WTC11 (cell line): ENCODE measurements at places on chromosomes 7 and 10.

DNA sequence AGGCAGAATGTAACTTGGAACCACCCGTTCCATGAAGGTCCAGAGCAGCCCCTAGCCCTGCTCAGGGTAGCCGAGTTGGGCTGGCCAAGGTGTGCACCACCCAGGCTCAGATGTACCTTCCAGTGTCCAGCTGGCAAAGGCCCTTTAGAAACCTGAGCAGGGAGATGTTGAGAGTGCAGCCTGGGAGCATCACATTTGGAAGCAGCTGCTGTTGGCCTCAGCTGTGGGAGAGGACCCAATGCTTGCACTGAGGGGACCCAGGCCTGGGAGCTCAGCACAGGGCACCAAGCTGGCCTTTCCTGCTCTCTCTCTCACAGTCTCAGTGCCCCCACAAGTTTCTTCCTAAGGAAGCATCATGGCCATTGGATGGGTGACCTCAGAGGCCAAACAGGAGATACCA lies 33.5 kb downstream of the ANXA8 start:
- DNase-seq, result no peak

DNA sequence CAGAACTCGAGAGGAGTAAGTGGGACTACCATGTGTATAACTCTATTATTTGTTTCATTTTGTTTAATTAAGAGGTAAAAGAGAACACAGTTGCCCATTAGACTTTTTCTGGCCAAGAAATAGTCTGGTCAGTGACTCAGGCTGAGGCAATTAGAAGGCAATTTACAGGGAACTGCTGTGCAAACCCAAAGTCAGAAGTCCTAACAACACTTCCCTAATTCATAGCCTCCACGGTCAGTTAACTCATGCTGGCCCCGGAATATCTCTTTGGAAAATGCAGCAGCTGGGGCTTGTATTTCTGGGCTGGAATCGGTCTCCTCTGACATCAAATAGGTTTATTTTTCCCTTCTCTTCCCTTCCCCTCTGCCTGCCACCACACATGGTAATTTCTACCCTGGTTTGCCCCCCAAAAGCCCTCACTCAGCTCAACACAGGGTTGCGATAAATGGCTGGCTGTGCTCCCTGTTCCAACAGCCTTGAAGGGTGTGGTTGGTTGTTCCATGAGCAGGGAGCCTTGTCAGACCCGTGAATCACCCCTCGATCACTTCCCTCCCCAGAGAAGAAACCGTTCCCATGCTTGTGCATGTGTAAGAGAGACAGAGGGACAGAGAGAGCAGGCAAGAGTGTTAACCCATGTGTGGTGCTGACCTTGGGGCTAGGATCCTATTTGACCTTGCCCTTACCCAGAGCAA lies 5.3 kb downstream of the SH3PXD2A start:
- DNase-seq, result no peak

DNA sequence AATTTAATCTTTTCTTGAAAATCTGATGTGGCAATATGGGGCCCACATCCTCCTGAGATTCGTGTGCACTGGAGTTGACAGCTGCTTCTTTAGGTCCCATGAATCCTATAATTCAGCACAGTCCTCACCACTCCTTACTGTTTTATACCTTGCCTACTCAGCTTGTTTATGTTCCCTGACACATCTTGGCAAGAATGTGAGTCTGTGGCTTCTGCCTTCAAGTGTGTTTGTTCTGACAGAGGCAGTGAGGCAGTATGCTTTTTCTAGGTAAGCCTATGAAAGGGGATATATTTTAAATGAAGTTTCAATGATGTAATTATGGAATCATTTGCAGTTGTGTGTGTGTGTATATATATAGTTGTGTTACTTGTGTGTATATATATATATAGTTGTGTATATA lies 106.4 kb downstream of the AMPH start:
- no peak for DNase-seq

DNA sequence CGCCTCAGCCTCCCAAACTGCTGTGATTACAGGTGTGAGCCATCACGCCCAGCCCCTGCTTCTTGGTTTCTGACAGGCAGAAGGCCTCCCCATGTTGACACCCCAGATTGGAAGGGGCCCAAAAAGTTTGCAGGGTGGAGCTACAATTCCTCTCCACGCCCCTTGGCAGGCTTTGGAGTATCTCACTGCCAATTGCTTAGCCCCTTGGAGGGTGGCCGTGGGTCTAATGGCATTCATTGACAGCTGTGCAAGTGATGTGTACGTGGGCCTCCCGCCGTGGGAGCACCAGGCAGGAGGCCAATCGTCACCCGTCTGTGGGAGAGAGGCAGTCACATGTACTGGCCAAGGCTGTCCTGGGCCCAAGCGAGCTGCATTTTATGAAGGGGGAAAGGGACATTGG lies 73.7 kb upstream of the PPIF start:
- no peak for DNase-seq

DNA sequence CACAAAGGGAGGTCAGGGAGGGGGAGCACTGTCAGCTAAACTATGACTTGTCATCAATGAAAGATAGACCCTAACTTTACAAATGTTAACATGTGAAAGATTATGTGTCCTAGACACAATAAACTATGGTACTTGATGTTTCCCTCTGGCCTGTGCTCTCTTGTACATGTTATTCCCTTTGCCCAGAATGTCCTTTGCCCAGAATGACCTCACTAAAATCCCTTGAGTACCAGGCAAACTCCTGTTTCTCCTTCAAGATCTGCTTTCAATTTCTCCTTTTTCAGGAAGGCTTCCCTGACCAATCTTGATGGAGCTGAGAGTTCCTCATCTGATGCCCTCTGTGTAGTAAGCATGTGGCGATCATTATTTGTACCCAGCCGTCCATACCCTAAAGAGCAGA lies 143.1 kb downstream of the ZNF365 start:
- no peak for DNase-seq

GRCh38 chr10:74008212-74008731 lies 10.4 kb downstream of the VCL start:
- no peak for DNase-seq

DNA sequence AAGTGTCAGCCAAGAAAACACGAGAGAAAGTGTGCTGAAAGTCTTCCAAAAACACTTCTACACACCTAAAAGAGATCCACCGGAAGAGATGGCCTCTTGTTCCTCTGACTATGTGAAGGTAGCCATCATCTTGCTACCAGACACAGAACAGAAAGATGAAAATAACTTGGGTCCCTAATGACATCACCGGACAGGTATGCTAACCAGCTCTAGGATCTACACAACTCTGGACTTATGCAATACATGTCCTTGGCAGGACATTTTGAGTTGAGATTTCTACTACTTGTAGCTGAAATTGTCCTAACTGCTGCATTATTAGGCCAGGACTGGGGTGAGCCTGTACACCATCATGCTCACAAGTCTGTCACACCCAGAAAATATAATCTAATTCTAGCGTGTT lies 358.7 kb downstream of the ELMO1 start:
- DNase-seq, result no peak

GRCh38 chr10:43953672-43954071 lies 305.0 kb upstream of the ZNF32 start:
- no peak for DNase-seq

DNA sequence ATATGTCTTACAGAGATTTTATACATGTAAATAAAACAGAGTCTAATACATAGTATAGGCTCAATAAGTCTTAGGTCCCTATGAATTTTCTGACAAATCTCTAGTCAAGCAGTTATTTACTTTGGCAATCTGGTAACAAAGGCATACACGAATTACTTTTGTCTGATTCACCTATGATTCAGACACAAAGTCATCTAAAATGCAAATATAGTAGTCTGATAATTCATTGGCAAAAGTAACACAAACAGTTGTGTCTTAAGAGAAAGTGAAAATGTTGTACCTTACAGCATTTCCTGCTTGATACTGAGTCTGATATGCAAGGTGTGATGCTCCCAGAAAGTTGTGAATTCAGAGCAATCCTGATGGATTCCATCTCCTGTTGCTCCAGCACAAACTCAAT lies 209.4 kb upstream of the PRSS1 start:
- no peak for DNase-seq

DNA sequence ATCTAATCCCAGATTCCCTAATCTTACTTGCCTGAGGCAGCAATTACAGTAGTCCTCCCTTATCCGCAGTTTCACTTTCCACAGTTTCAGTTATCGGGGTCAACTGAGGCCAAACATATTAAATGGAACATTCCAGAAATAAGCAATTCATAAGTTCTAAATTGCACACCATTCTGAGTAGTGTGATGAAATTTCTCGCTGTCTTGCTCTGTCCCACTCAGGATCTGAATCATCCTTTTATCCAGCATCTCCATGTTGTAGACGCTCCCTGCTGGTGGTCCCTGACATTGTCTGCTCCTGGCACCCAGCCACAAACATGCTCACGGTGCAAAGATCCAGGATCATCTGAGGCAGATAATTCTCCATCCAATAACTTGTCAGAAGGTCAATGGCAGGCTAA lies 128.7 kb upstream of the CXCL12 start:
- no peak for DNase-seq

DNA sequence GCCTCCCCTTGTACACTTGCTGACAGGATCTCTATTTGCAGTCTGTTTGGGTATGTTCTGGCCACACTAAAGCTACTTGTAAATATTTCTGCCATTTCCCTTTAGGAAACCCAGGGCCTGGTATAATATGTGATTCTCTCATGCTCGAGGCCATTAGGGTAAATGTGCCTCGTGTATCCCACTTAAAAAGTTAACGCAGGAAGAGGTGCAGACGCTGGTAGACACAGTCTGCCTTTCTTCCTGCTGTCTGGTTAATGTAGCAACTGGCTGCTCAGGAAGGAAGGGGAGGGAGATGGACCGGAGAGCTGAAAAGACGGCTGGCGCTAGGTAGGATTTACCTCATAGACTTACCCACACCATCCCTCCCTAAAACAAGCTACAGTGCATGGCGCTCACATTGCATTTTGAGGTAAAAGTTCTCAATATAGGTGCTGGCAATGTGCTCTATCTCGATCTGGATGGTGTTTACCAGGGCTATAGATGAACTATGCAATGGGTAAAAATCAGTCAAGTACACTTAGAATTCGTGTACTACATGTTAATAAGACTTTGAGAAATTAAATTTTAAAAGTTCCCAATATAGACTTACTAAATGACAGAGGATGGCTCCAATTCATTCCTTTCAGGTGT lies 125.9 kb downstream of the JAZF1 start:
- no peak for DNase-seq

- DNase-seq, result no peak
These were observed 151.0 kb upstream of the FRMD4A start for GRCh38 chr10:14481752-14482151.

DNA sequence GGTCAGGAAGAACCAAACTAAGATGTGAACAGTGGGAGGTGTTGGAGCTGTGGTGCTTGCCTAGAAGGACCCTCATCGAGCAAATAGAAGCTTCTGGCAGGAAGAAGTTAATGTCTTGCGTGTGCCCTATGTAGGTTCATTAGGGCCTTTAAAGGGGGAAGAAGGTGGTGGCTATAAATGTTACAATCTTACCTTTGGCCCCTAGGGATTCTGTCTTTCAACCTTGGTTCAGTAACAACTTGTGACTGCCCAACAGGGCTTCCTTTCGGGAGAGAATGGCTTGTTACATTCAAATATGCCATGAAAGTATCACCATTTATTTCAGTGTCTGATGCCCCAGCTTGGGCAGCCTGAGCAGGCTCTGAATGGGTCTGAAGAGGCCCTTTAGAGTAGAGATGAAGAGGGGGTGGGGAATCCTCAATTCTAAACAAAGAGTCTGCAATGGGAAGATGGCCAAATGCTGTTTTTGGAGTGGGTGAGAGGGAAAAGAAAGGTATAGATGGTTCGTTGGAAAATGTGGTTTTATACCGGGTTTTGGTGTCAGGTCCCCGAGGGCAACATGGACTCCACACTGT lies 108.0 kb downstream of the TCF7L2 start:
- no peak for DNase-seq

GRCh38 chr7:152103691-152104090 lies 78.2 kb downstream of the GALNT11 start:
- no peak for DNase-seq

- no peak for DNase-seq
These were observed 64.0 kb upstream of the KLF6 start for GRCh38 chr10:3848775-3849635.

DNA sequence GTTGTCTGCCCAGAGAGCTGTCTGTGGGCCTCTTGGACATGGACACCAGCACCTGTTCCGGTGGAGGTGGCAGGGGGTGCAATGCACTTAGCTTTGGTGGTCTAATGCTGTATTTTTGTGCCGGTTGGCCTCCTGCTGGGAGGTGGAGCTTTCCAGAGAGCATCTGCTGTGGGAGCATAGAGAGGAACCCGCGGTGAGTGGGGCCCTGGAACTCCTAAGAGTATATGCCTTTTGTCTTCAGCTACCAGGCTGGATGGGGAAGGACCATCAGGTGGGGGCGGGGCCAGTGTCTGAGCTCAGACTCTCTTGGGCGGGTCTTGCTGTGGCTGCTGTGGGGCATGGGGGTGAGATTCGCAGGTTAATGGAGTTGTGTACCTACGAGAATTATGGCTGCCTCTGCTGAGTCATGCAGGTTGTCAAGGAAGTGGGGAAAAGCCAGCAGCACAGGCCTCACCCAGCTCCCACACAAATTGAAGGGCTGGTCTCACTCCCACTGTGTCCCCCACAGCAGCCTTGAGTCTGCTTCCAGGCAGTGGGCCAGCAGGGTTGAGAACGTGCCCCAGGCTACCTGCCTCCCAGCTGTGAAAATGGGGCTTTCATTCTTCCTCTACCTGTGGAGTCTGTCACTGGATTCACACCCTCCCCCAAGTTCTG lies 29.0 kb downstream of the JAKMIP3 start:
- no peak for DNase-seq

DNA sequence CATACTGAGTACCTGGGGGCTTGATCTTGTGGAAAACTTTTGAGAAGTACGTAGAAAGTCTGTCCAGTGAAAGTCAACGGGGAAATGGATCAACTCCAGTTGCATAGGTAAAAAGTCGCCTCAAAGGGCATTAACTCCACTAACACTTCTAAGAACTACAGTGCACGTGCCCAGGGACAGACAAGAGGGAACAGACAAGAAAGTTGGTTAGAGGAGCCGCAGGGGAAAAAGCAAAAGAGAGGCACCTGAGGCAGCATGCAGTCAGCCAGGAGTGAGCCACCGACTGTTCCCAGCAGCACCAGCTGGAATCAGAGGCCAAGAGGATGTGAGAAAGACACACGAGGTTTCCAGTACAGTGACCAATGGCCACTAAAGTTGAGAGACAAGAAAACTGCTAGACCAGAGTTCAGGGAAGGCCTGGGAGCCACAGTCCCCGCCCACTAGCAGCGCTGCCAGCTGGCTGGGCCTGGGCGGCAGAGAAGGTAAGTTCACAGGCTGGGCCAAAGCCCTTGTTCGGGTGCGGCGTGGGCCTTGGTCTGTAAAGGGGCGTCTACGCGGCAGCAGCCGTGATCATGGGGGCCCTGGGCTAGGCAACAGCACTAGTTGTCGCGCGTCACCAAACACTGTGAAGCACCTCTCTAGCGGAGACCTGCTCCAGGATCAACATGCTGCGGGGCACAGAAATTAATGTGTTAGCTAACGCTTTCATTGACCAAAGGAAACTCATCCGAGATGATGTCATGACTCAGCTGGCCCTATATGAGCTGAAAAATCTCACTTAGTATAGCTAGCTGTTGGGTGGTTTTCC lies 14.0 kb downstream of the ITGB1 start:
- DNase-seq, result peak; percentile 32

DNA sequence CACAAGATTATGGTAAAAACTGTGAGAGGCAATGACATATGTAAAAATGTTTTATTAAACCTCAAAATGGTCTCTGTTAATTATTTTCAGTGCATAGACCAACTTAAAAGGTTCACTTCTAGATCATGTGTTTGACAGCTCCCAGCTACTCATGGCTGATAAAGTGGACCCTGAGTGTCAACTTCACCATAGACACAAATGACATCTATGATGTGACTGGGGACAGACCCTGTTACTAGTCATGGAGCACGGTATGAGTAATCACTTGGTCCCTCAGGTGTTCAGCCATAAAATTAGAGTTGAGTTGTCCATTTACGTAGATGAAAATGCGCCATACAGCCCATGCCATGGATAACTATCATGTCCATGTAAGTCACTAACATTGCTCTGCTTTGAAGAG lies 199.8 kb downstream of the ZNF365 start:
- no peak for DNase-seq
